Immature natural killer cell (primary cell): ENCODE measurements at places on chromosomes 3 and 15.

GRCh38 chr3:67045711-67046465 is 47.8 kb downstream of the KBTBD8 start:
- no peak overlapping the region for H3K4me3 ChIP-seq
- peaks cover 5% of the 10 kb centered on the region for H3K27me3 ChIP-seq

DNA sequence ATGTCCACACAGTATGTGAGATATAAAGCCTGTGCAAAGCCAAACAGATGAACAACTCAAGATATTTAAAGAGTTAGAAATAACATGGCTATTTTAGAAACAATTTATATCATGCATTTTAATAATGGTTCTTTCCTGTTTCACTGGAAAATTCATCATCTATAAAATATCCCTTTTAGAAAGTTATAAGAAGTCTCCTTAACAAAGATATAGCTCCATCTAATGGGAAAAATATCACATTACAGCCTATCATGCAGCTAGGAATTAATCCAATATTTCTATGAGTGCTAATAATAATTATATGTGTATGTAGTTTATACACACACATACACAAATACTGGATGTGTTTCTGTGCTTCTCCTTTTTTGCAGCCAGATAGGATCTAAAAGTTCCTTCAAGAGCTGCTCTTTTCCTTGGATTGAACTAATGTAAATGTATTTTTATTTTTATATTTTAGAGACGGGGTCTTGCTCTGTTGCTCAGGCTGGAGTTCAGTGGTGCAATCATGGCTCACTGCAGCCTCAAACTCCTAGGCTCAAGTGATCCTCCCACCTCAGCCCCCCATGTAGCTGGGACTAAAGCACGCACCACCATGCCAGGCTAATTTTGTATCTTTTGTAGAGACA is 21.6 kb downstream of the RPL22L1 start:
- no peaks in the 10 kb centered on the region for H3K4me1 ChIP-seq
- no peak overlapping the region for H3K27ac ChIP-seq
- H3K27me3 ChIP-seq = peaks cover 3% of the 10 kb centered on the region
- H3K4me3 ChIP-seq = no peak overlapping the region

GRCh38 chr3:186308549-186308948 is 53.5 kb downstream of the DGKG start:
- no peaks in the 10 kb centered on the region for H3K4me1 ChIP-seq
- H3K27me3 ChIP-seq = peaks cover 3% of the 10 kb centered on the region

- no peak overlapping the region for H3K4me3 ChIP-seq
- no peak for DNase-seq
- H3K4me1 ChIP-seq = no peaks in the 10 kb centered on the region
These were observed 11.6 kb downstream of the RCCD1 start for GRCh38 chr15:90966262-90966661.

DNA sequence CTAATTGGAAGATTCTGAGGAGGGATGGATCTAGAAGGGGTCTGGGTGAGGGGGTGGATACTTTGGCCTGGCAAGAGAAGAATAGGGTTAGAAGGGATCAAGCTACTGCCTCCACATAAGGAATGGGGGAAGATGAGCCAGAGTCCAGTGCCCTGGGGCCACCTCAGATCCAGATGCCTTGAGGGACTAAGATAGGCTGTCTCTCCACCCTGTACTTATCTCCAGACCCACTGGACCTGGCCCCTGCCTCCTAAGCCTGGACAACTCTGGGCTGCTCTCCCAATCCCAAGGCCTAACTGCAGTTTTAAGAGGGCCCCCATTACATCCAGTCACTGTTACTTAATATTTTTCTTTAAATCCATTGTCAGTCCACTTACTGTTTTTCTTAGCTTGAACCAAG is 2.0 kb downstream of the DVL3 start:
- H3K27ac ChIP-seq = peak overlapping the region; percentile 90
- peaks cover 4% of the 10 kb centered on the region for H3K36me3 ChIP-seq
- H3K4me3 ChIP-seq = peak overlapping the region; percentile 95
- peaks cover 48% of the 10 kb centered on the region for H3K4me1 ChIP-seq
